ENCODE measurements at places on chromosomes 4 and X.
A peak's percentile ranks its signal among the peaks of the same experiment; 100 is the strongest.

- no peak for DNase-seq
Observed at GRCh38 chr4:80183250-80184052, 13.9 kb upstream of the PRDM8 start.

DNA sequence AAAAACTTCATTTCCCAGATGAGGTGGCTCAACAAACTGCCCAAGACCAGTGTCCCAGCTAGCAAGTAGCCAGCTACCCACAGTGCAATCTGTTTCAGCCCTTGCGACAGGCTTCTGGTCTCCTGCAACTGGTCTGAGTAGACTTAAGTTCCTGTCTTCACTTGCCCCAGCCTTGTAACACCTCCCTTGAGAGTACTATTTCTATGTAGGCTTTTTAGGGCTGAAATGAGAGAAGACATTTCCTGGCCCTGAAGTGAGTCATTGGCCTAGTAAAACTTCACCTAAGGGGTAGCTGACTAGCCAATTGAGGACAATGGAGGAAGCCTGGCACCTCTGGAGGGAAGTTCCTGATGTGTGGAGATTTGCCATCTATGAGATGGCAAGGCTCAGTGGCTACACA lies 80.1 kb upstream of the STIM2 start:
- no peak for DNase-seq

DNA sequence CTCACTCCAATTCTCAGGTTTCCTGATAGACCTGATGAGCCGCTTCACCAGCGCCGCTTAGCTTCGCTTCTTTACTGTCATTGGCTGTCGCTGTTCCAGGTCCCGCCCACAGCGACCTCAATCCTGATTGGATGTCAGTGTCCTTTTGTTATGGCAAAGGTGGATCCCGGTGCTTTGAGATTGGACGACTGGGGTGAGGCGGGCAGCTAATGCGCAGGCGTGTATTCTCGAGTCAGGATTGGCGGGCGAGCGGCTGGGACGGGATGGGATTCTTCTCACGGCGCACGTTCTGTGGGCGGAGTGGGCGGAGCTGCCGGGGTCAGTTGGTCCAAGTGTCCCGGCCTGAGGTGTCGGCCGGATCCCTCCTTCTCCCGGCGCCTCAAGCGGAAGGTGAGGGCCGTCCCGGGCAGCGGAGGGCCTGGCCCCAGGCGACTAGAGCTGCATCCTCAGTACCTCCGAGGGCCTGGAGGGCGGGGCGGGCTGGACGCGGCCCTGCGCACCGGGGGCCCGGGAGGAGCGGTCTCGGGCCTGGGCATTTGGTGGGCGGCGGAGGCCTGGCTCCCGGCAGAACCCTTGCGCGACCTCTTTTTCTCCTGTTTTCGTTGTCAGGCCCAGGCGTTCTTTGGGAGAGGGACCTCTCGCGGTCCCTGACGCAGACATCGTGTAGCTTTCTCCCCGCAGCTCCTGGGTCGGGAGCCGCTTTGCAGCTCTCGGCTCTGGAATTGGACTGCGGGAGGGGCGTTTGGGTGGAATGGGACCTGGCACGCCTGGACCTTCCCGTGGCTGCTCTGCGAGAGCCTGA lies at the start of gene SCOC:
Gene SCOC, plus strand, starts transcription at position 319 of the 802 bp plus-strand sequence. CDS start 5,525 bp downstream, outside the sequence.
- peak; percentile 97 for DNase-seq

DNA sequence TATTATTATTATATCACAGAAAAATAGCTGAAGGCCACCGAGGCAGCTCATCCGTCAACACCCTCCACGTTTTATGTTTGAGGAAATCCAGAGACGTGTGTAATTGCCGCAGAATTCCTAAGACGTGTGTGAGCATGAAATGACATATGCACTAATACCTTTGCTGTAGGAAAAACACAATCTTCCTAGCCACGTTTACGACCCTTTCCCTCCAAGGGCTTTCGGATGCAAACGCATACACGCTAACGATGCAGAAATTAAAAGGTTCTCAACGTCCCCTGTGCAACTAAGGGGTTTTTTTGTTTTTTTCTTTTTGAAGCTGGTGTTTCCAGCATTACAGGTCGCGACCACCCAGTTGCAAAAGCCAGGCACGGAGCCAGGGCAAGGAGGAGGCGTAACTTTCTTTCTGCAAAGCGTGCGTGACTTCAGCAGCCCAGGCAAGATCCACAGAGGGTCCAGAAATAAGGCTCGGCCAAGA lies 33.8 kb downstream of the CRLF2 start:
- DNase-seq, result no peak

GRCh38 chrX:9745417-9746115 lies 20.1 kb downstream of the GPR143 start:
- DNase-seq, result no peak

- no peak for DNase-seq
Observed at GRCh38 chr4:41590591-41590990, 52.6 kb downstream of the LIMCH1 start.

- DNase-seq, result no peak
Observed at GRCh38 chr4:23135792-23136645, 443.3 kb downstream of the GBA3 start.

DNA sequence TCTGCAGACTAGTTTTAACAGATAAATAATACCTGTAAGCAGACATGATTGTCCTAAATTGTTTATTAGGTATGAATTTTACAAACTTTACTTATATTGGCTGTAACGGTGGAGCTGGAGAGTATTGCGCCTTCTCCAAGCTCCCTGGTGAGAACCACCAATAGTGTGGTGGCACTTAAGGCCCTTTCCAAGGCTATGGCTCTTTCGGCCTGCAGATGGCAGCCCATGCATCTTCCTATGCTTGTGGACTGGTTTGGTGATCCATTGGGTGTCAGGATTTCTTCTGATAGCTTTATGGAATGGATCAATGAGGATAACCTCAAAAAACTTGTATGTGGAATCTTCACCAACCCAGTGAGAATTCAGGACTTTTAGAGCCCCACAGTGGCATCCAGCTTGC lies 7.8 kb downstream of the LARP1B start:
- no peak for DNase-seq

GRCh38 chrX:100677611-100678181 lies 33.7 kb downstream of the SRPX2 start:
- no peak for DNase-seq

- no peak for DNase-seq
Observed at GRCh38 chr4:176879380-176880116, 86.8 kb upstream of the VEGFC start.

DNA sequence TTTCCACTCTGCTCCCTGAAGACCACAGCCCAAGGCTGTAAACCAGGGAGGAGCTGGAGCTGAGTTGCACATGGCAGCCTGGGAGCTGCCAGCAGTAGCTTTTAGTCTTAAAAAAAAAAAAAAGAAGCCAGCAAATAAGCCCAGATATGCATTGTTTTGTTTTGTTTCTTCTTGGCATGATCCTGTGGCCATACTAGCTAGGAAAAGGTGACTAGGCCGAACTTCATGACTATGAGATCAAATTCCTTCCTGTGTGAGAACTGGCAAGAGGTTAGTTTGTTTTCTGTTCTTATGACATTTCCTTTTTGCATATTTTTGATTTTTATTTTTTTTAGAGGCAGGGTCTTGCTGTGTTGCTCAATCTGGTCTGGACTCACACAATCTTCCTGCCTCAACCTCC lies 323.3 kb downstream of the DCTD start:
- no peak for DNase-seq

DNA sequence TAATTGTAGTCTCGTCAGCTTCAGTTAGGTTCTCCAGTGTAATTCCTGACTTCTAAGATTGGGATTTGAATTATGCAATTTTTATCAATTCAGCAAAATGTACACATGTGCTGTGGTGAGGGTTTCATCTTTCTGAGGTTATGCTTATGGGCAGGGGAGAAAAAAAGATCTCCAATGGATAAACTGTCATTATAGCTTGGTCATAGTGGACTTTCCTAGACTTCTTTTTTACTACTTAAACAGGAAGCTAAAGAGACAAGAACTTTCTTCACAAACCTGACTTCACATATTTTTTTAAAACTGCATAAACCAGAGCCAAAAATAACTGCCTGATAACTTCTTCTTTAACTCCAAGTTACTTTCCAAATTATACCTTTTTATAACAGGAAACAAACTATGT lies 21.7 kb upstream of the SPP1 start:
- no peak for DNase-seq

GRCh38 chr4:88012647-88013046 lies 5.2 kb downstream of the PKD2 start:
- no peak for DNase-seq

DNA sequence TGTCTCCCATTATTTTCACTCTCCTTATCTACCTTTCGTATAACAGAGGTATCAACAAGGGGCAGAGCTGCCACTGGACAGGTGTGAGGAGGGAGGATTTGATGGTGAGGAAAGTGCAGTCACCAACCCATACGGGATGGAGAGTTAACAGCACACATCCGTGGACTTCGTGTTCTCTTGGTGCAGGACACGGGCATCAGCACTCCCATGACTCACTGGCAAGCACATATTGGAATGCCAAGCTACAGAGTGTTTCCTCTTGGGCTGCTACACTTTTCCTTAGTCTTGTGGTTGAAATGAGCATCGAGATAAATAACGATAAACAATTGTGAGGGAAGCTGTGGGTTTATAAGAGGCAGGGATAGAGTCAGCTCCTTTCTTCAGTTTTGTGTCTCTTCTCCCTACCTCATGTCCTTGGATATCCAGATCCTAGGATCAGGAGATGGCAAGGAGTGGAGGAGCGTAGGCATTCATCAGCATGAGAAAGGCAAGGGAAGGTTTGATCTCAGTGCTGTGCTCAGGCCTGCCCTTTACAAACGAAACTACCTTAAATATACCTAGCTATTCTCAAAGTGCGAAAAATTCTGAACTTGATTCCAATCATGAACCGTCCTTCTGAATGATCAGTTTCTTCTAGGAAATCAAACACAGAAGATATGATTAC lies 96.3 kb downstream of the ZNF827 start:
- DNase-seq, result no peak

- DNase-seq, result no peak
Observed at GRCh38 chrX:136810493-136810892, 29.8 kb upstream of the ARHGEF6 start.

- DNase-seq, result no peak
Observed at GRCh38 chrX:15033917-15034316, 160.7 kb downstream of the MOSPD2 start.

GRCh38 chr4:38724475-38724808 lies 58.3 kb downstream of the TLR10 start:
- no peak for DNase-seq

All from stimulated activated CD4-positive, alpha-beta T cell treated with anti-CD3 and anti-CD28 coated beads, Interleukin-15, amount 100 ng/mL, for 48 hours (primary cell).